T-helper 22 cell (primary cell): ENCODE measurements at places on chromosomes 4 and X.

DNA sequence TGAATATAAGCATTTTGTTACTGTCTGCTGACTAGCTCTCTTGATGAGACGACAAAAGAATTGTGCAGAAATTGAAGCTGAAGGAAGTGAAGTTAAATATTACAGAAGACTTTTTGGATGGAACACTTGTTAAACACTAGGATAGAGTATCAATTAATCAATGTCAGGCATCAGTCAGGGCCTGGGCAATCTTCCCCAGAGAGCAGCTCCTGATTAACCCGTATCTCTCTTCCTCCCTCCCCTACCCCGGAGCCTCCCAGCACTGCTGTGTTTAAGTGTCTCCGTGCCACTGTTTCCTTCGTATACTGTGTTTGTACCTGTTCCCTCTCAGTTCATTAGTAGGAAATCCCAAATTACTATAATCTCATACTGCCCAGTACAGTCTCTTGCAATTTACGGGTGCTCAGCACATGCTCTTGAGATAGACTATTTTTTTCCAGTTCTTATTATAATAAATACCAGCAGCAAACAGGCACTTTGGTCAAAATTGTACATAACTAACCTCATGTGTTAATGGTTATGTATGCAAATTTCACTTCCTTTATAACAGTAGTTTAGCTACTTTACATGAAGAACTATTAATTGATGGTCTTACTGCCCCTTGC lies 765.7 kb upstream of the FTHL17 start:
- DNase-seq, result no peak

GRCh38 chrX:117711782-117712181 lies 404.8 kb downstream of the KLHL13 start:
- no peak for DNase-seq

DNA sequence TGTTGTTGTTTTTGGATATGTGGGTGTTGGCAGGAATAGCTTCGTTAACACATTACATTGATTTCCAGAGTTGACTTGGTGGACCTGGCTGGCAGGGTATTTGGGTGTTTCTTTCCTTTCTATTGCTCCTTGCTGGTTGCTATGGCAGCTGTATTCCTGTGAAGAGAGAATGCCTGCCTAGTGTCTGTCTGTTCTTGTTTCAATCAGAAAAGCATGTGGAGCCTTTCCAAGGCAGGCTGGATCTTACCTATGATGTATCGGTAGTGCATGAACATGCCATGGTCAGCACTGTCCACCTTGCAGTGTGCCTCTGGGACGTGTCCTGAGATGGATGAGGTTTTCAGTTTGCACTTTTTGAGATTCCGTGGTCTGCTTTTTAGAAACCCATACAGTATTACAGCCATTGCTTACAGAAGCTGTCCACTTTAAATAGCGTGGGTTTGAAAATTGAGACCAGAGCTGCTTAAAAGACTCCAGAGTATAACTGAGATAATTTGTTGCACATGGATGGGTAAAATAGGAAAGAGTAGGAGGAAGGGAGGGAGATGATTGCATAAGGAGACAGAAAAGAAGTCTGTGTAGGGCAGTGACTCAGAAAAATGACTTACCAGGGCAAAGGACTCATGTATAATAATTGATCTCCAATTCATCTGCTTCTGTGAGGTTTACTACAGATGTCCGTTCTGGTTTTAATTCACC lies 20.0 kb upstream of the AADAT start:
- DNase-seq, result no peak

DNA sequence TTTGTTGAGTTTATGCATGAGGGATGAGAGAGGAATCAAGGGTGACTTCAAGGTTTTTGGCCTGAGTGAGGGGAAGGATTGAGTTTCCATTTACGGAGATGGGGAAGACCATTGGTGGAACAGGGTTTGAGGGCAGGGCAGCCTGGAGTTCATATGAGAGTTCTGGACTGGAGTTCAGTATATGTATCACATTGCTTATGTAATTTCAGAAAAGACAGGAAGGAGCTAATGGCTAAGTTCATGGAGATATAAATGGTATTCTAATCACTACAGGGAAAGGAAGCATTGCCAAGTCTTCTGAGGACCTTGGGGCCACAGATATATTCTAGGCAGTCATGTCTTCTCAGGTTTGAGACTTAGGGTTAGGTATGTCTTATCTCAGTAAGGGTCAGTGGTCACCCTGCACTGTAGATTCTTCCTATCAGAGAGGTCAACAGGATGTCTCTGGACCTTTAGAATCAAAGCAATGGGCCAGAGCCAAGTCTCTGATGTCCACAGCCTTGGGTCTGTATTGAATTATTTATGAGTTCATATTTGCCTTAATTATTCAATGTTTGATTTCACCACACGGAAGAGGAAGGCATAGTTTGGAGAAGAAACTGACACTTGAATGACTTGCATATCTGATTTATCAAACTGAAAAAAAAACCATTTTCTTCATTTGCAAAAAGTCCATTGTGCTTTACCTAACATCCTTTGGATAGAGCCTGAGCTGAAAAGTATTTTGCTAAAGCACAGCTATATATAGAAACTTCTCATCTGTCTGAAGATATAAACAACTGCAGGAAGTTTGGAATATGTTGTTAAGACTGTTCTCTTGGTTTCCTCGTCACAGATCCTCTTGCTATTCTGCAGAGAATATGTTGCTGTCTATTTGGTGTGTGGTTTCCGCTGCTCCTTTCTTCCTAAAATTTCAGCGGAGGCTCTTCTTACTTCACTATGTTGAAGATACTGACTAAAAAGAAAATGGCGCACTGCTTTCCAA lies 139.5 kb downstream of the PDGFRA start:
- DNase-seq, result no peak

- DNase-seq, result no peak
These were observed 804.5 kb upstream of the POU3F4 start for GRCh38 chrX:82703551-82703950.

- no peak for DNase-seq
These were observed 4.2 kb upstream of the AKAP17A start for GRCh38 chrX:1587161-1587560.

GRCh38 chr4:24453951-24454350 lies 130.4 kb downstream of the DHX15 start:
- no peak for DNase-seq
